ENCODE measurements at places on chromosomes 6 and 20.
A peak's percentile ranks its signal among the peaks of the same experiment; 100 is the strongest.

GRCh38 chr20:25372584-25373336 lies 17.9 kb downstream of the ABHD12 start:
- DNase-seq = no peak

DNA sequence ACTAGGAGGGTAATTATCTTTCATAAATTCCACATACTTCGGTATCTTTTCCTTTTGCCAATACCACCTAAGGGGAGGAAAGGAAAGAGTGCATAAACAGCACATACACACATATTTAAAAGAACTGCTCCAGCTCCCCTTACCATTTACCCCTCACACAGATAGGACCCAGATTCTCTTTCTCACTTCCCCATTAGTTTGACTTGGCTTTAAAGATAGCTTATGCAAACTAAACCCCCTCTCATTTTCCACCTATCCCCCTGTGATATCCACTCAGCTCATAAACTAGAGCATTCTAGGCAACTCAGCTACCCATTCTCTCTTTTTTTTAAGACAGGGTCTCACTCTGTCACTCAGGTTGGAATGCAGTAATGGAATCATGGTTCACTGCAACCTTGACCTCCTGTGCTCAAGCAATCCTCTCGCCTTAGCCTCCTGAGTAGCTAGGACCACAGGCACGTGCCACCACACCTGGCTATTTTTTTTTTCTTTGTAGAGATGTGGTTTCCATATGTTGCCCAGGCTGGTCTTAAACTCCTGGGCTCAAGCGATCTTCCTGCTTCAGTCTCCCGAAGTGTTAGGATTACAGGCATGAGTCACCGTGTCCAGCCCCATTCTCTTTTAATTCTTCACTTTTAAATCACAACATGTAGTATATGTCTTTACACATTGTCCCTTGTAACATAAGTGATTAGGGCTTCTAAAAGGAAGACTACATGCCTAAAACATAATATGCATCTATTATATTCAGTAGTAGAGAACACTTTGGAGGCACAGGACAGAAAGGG lies 4.0 kb downstream of the FUCA2 start:
- no peak for DNase-seq

DNA sequence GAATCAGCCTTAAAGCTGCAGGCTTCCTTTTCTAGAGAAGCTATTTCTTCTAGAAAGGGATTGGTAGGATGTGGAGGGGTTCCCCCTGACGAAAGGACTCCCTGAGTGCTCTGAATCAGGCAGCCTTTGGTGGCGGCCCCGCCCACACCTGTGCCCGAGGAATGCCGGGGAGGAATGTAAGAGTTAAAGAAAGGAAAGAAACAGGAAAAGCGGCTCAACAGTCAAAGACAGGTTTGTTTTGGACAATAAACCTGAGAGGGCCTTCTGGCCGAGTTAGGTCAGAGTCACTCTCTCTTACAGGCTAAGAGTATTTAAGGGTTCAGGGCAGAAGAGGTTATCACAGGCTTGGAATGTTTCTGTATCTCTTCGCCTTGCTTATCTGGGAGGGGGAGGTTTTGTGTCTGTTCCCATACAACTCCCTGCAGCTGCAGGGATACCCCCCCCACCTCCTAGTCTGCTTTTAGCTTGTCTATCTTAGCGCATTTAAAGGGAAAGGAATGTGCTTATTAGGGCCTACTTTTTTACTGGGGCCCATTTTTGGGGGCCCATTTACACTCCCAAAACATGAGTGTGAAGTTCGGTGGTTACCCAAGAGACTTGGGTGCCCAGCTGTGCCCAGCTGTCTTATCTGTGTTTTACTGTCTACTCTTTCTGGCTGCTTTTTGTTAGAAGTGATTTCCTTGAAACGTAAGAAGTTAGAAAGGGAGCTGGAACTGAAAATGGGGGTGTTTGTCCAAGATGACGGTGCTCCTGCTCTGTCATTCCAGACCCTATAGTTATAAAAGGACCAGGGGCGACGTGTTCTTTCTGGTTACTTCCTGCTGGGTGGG lies 32.8 kb downstream of the DYNLT1 start:
- no peak for DNase-seq

DNA sequence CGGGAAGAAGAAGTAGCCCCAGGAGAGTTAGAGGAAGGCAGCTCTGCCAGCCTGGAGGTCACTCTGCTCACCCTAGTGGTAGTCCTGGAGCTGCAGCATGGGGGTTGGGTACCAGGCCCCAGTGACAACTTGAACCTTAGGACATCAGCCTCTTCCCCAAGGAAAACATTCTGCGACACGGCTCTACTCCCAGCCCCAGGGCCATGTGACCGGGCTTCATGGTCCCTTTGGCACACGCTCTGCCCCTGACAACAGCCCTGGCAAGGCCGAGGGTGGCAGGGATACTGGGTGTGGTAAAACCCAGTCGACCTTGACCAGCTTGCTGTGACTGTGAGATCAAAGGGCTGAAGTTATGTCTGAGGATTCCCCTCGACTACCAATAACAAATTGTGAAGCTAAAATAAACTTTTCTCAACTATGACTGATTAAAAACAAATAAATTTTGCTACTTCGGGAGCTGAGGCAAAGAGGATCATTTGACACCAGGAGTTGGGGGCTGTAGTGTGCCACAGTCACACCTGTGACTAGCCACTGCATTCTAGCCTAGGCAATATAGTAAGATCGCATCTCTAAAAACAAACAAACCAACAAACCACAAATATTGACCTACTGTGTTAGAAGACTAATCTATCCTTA lies 24.4 kb upstream of the ARID1B start:
- no peak for DNase-seq

DNA sequence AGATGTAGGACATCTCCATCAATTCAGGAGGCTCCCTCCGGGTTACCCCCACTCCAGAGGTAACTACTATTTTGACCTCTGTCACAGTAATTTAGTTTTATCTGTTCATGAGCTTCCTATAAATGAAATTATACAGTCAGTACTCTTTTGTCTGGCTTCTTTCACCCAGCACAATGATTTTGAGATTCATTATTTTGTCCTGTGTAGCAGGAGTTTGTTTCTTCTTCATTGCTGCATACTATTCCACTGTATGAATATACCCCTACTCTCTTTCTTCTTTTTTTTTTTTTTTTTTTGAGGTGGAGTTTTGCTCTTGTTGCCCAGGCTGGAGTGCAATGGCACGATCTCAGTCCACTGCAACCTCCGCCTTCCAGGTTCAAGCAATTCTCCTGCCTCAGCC lies 11.8 kb upstream of the AP5S1 start:
- no peak for DNase-seq

- DNase-seq = no peak
These were observed 16.0 kb downstream of the HFE start for GRCh38 chr6:26103141-26103769.

GRCh38 chr6:139909992-139910391 lies 535.5 kb upstream of the CITED2 start:
- no peak for DNase-seq

DNA sequence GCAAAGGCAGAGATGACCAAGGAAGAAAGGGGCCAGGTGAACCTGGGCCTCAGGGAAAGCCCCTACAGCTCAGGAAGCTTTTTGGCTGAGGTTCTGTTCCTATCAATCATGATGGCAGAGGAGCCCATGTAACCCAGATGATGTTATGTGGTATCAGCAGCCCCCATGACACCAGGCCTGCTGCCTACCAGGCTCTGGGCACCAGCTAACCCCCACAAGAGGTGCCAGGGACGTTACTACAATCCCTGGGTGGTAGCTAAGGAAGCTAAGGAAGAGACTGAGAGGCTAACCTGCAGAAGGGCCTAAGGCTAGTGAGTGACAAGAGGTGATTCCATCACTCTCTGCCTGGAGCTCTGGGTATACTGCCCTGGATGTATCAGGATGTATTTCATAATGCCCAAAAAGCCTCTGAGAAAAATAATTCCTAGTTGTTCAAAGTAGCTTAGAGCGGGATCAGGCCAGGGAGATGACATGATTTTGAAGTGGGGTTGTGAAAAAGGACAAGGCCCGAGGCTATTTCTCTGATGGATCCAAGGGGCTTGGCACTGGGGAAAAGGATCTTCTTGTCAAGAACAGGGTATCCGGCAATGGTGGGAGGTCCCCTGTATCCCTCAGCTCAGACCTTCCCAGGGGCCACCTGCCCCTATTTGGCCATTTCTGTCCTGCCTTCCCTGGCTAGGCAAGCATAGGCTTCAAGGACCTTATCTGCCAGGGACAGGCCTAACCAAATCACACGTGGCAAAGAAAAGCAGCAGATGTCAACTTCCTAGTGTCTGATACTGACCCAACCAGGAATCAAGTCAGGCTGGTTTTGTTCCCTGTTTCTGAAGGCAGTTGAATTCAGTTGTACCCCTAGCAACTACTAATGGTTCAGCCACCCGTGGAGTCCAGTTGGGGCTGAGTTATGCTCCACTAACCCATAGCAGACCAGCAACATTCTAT lies 41.3 kb downstream of the PANK2 start:
- DNase-seq = no peak

DNA sequence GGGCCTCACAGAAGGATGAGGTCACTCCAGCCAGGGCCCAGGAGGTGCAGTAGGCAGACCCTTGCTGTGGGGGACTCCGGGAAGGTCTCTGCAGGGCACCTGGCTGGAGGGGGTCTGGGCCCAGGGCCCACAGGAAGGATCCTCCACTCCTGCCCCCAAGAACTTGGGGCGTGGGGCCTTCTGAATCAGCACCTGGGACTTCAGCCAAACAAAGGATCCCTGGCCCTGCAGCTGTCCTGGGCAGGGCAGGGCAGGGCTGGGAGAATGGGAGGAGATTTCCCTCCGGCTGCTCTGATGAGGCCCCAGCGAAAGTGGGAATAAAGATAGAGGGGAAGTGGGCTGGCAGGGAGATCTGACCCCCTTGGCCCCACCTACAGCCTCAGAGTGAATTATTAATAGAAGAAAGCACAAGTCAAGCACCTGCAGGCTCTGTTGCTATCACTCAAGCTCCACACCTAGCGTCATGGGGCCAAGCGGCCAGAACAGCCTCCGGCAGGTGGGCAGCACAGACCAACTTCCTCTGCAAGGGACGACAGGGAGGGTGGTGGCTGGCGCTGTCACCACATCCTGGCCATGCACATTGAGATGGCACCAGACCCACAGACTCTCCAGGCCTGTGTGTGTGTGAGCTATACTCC lies 61.6 kb upstream of the MRPS10 start:
- peak; percentile 25 for DNase-seq

GRCh38 chr6:106160189-106160588 lies 74.1 kb downstream of the PRDM1 start:
- no peak for DNase-seq

- DNase-seq = no peak
These were observed 47.5 kb downstream of the CD83 start for GRCh38 chr6:14165091-14165490.

GRCh38 chr6:37239950-37240713 lies 17.4 kb upstream of the TBC1D22B start:
- DNase-seq = peak; percentile 48

DNA sequence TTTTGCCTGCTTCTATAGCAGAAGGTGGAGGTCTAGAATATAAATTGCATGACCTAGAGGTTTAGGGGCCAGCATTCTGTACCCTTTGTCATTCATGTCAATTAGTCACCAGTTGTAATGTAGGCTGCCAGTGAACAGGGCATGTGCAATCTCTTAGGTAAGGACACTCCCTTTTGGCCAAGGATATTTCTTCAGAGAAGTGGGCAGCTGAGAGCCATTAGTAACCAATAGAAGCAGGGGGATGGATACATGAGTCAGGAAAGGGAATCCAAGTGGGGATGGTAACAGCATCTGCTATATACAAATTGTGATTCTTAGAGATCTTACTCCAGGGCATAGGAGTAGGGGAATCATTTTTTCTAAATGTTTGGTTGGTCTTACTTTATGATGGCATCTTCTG lies 494.2 kb upstream of the JAG1 start:
- DNase-seq = no peak

GRCh38 chr6:128882991-128883611 lies at the start of gene LAMA2:
TSS of gene LAMA2 (plus strand) at chr6:128883138. CDS start at chr6:128883246, 108 bp downstream.
- no peak for DNase-seq

- no peak for DNase-seq
These were observed 21.6 kb upstream of the ZBTB2 start for GRCh38 chr6:151412909-151413308.

GRCh38 chr20:19025430-19026120 lies 186.9 kb upstream of the SLC24A3 start:
- DNase-seq = no peak

DNA sequence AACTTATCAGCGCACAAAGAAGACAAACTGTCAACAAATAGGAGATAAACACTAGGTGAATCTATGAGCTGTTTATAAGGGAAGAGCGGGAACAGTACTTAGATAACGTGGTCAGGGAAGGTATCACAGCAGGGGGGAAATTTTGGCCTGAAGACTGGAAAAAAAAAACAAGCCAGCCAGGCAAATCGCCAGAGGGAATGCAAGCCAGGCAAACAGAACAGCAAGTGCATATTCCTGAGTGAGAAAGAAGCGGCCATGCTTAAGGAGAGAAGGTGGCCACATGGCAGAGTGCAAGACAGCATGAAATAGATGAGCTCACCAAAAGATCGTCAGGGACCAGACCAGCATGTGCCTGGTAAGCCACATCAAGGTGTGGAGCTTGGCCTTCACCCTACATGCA lies 466.5 kb upstream of the ARID1B start:
- DNase-seq = no peak

DNA sequence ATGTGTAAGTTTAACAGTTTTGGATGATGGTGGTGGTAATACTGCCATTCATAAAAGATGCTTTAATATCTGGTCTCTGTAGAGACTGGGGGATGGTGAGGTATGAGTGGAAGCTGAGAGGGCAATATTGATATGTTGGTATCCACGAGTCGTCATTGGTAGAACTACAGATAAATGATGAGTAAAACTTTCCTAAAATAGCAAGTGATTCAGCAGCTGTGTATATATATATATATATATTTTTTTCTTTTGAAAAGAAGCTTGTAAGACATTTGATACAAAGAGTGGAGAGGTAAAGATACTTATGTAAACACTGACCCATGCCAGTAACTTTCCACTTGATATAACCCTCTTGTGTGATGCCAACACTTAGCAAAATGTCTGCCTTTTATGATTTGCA lies 41.7 kb upstream of the CITED2 start:
- no peak for DNase-seq
